ENCODE measurements at places on chromosomes 7 and 10.

DNA sequence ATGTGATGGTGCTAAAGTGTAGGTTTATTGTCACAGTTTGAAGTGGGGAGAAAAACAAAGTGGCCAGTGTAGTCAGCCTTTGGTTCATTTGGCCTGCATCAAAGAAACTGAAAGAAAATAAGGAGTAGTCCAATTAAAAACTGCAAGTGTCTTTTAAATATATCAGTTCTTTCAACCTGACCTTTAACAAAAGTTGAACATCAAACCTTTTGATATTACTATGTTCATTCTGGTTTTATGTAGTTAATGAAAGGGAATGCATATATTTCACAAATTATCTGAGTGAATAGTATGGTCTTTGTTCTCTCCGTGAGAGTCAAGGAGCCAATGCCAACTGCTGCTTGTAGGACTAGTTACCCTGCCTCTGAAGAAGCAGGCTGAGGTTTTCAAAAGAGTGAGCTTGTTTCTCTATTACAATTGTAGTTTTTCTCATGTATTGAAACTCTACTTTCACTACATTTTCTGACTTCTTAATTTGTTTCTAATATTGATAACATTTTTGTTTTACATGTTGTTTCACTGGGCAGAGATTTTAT is 1160.8 kb upstream of the LRRTM3 start:
- DNase-seq, result no peak

- no peak for DNase-seq
Measured at GRCh38 chr10:9060314-9060713, 1005.8 kb downstream of the GATA3 start.

DNA sequence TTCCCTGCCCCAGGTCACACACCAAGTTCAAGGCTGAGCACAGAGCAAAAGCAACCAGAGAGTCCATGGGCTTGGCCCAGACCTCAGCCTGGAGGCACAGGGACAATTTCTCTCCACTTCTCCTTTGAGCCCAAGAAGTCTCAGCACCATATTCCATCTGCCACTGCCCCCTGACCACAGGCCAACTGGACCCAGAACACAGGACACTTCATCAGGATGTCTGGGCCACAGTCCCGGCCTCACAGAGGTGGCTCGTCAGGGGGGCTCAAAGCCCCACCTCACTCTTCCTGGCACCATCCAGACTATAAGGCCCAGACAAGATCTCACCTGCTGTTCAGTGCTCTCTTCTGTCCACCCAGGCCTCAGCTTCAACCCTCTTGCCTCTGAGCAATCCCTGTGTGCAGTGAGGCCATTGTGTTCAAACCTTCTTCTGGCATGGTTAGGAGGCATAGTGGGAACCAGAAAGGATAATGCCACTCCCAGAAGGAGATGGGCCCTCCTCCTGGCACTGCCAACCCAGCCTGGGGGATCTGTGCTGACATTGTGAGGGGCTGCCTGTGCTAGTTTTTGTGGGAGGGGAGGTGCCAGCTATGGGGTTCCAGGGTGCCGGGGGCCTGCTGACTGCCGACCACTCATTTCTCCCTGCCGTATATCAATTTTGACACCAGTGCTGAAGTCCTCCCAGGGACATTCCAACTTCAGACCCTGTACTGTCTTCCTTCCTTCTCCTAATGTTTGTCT is 49.7 kb upstream of the ANTXRL start:
- DNase-seq, result no peak

DNA sequence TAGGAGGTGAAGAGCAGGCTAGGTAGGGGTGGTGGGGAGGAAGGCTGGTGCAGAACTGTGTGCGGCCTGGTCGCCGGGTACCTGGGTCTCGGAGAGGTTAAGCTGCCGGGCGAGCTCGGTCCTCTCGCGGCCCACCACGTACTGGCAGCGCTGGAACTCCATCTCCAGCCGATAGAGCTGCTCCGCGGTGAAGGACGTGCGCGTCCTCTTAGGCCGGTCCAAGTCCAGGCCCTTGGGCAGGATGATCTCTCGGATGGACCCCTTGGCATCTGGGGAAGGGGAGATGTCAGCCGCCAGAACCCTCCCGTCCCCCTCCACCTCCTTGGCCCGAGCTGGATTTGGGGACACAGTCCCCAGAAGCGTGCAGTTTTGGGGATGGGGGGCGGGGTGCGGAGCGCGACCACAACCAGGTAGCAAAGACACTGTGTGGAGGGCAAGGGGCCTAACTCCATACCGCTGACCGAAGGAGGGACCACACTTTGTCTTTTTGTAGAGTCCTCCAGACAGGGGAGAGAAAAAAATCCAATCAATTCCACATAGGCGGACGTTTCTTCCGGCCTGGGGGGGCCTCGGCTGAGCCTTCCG is 1.6 kb downstream of the VAX1 start:
- DNase-seq, result no peak

DNA sequence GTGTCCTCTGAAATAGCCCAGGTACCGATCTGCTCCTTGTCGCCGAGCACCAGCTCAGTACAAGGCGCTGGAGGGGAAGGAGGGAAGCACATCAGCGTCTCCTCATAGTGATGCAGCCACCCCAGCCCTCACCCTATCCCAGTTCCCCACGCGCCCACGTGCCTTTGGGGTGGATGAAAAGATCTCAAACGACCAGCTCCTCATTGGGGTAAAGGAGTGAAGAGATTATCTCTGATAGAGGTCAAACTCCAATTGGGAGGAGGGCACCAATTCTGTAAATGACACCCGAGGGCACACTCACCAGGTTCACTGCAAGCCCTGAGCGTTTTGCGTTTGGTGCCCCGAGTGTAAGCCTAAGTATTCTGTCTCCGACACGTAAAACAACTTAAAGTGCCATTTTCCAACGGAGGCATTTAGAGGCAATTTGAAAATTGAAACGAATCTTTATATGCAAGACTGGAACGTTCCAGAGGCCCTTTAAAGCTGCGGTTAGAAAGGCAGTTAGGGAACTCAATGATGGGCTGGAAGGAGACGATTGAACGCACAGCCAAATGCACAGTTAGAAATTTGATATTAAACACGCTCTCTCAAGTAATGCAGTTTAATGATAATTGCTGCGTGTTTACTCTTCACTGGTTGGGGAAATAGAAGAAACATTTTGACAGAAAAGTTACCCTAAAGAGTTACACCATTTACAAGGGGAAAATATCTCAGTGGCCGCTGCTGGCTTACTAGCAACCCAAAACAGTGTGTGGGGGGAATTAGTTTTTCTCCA is 8.9 kb upstream of the EMX2 start:
- no peak for DNase-seq

GRCh38 chr7:17300012-17300411 is 1.6 kb downstream of the AHR start:
- no peak for DNase-seq

- no peak for DNase-seq
Measured at GRCh38 chr7:74575811-74576210, 81.7 kb upstream of the GTF2I start.

DNA sequence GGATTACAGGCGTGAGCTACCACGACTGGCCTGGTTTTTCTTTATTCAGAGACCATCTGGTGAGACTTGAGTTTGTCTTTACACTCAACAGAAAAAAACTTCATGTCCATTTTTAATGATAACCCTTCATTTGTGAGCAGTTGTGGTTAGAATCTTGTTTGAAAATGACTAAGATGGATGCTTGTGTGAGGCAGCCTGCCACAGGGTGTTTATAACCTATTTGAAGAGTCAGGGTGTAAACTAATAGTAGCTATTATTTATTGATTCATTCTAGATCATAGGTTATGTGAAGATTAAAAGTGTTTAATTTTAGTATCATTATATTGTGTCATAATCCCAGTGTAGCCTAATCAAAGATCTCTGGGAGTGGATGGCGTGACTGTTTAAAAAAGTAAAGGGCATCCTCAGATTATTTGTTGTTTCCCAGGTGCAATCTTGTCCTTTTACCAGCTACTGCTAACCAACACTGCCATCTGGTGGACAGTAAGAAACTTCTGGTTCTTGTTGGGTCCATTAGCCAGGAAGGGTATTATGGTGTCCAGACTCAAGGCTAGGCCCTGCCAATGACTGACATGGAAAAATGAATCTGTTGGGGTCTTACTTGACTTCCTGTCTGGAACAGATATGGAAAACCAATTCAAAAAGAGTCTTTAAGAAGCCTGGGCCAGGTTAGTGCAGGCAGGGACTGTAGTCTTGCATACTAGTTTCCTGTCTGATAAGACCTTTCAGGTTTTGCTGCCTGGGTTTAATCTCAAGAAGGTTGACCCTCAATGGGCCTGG is 24.9 kb downstream of the NRBF2 start:
- DNase-seq, result no peak

GRCh38 chr10:71482620-71483019 is 85.9 kb downstream of the CDH23 start:
- no peak for DNase-seq

GRCh38 chr7:27567266-27567665 is 95.4 kb downstream of the HIBADH start:
- DNase-seq, result no peak

DNA sequence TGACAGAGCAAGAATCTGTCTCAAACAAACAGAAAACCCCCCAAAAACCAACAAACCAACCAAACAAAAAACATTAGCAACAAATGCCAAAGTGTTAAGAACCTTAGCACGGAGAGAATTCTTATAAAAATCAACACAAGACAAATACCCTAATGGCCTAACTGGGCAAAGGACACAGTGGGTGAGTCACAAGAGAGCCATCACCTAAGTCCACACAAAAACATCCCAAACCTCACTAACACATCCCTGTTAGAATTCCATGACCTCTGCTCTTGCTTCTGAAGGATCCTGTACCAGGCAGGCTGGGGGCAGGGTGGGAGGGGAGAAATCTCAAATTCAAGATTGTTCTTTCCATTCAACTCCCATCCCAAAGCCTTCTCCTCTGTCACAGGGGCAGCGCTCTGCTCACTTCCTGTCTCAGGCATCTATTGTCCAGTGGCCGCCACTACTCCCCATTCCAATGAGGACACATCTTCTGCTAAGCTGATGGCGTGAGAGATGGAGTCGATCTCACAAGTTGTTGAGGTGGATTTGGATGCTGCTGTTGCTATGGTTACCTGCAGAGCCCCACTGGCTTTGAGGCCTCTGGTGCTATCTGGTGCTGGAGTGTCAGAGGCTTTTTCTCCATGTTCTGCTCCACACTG is 9.2 kb downstream of the IL15RA start:
- DNase-seq, result no peak

DNA sequence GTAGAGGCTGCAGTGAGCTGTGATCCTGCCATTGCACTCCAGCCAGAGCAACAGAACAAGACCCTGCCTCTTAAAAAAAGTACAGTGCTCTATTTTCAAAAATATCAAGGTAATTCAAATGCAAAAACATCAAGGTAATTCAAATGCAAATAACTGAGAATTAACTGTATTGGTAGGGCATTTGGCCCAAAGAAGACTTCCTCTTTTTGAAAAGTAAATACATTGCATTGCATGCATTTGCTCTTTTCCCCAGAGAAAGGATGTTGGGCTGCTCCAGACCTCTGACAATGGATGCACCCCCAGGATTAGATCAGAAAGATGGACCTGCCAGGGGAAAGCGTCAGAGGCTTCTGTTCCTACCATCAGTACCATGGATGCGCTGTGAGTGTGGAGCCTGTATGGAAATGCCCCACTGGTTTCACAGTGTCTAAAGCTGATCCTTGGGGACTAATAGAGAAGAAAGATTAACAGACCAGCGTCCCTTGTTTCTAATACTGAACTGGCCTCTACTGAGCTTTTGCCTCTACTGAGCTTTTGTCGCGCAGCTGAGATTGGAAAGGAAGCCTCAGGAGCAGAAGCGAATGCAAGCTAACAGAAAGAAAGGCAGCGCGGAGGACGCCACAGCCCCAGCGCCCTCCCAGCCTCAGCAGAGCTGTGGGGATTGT is 93.5 kb upstream of the LYZL2 start:
- no peak for DNase-seq

GRCh38 chr10:114308531-114309363 is 69.7 kb downstream of the VWA2 start:
- DNase-seq, result no peak

DNA sequence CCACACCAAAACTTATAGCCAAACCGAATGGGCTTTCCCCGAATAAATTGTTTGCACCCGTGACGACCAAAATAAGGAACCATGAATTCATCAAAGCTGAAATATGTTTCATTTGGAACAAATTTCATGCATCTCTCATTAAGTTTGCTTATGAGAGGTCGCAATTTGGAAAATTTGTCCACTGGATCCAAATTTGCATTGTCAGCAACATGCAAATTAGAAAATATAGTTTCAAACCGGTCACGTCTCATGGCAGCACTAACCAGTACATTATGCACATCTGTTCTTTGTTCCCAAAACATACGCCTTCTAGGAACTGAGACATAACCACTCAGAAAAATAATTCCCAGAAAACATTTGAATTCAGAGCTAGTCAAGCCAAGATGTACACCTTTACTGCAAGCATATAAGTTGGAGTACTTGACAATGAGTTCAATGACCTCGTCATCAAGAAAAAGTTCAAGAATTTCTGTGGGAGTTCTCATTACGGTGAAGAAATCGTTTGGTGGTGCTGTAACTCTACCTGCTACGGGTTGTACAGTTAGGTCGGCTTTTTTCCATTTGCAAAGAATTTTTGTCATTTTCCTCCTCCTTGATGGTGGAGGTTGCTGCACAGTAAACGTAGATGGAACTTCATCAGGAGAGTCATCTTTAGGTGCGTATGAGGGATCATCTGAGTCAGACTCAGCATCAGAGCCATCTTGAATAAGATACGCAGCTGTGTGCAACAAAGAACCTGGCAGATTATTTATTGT is 22.5 kb downstream of the ERCC6 start:
- DNase-seq, result no peak

DNA sequence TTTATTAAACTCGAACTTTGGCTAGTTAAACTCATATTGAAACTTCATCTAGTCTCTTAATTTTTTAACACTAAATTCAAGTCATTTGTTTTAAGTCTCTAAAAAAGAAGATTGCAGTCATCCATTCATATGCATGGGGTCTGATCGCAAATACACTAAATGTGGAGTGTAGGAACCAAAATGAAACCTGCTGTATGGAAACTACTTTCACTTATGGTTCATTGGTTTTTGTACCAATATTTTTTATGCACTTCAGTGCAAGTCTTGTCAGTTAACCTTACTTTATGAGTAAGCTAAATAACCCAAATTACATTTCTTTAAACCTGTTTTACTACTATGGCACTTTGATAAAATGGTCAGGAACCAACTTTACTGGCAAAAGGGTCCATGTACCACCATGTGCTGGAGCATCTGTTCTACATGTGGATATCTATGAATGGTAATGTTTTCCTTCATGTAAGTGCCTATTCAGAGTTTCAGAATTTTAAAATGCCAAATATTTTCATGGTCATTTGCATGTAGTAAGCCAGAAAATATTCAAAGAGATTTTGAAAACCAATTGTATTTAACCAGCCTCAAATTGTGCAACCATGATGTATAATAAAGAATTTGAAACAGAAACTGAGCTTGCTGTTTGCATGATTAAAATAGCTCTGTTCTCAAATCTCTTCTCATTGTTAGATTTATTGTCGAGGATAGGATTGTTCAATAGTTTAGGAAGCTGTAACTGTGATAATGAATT is 7.6 kb upstream of the SUPV3L1 start:
- DNase-seq, result no peak

Data from thoracic aorta (tissue), 2 donors.